ENCODE measurements at places on chromosomes 6 and 20. TPM values are rescaled to one million over a fixed set of nuclear protein-coding genes. Genes with fewer than 3 reads are reported as not detected.

- no peak overlapping the region for H3K27ac ChIP-seq
- H3K36me3 ChIP-seq: no peaks in the 10 kb centered on the region
- peaks cover 28% of the 10 kb centered on the region for H3K4me1 ChIP-seq
- no peaks in the 10 kb centered on the region for H3K27me3 ChIP-seq
Observed at GRCh38 chr6:144360401-144360800, 75.3 kb downstream of the UTRN start.

GRCh38 chr6:169277619-169278018, 24.0 kb upstream of the THBS2 start:
- no peak for DNase-seq
- no peak overlapping the region for H3K27ac ChIP-seq

GRCh38 chr6:16343593-16343992, 105.2 kb downstream of the GMPR start:
- H3K4me1 ChIP-seq: peaks cover 14% of the 10 kb centered on the region
- no peak overlapping the region for H3K4me3 ChIP-seq
- H3K36me3 ChIP-seq: no peaks in the 10 kb centered on the region
- DNase-seq: no peak
- H3K27me3 ChIP-seq: no peaks in the 10 kb centered on the region

The PRR18 gene
- total RNA-seq: not detected

The RAB44 gene
- total RNA-seq: not detected
